ENCODE measurements at places on chromosomes 12 and 14. TPM values are rescaled to one million over a fixed set of nuclear protein-coding genes. Genes with fewer than 3 reads are reported as not detected.

GRCh38 chr14:94570440-94570839 is 9.2 kb downstream of the SERPINA4 start:
- no peak for DNase-seq

GRCh38 chr12:75818863-75819262 is 212.7 kb downstream of the PHLDA1 start:
- no peak for DNase-seq

DNA sequence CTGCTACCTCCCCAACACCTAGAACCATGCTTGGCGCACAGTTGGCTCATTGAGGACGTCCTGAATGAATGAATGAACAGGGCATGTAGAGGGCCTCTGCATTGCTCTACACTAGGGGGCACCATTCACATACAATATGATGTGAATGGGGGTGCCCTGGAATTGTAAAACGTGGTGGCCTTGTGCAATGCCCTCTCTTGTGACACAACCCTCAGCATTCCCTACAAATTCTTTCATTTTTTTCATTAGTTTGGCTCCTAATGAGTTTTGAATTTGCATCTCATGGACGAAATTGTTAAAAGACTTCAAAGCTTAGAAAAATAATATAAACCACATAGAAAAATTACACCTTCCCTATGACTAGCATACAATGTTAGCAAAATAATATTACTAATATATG is 2.3 kb upstream of the DIO2 start:
- peak; percentile 14 for DNase-seq

The NTF3 gene
- total RNA-seq, result 0.40 TPM

DNA sequence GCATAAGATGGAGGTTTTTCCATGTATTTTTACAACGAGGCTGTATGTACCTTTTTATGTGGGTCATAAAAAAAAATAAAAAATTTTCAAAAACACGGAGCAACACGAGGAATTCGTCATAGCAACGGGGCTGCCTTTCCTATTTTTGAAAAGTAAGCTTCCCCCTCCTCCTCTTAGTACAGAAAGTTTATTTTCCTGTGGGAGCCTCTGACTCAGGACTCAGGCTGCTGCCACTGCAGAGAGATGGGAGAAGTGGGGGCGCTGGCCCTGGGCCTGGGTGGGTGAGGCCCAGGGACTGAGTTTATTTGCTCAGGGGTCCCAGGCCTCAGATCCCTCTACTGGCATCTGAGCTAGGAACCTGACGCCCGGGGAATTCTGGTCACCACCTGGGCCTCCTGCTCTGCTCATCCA is 10.2 kb upstream of the CMKLR1 start:
- DNase-seq, result no peak

- DNase-seq, result no peak
These were observed 1442.0 kb downstream of the AACS start for GRCh38 chr12:126507231-126507630.

- DNase-seq, result no peak
These were observed 18.8 kb downstream of the OS9 start for GRCh38 chr12:57712701-57713100.

GRCh38 chr14:59695198-59695597 is 118.6 kb upstream of the CCDC175 start:
- DNase-seq, result no peak

- DNase-seq, result no peak
These were observed 32.8 kb downstream of the GRIN2B start for GRCh38 chr12:13948621-13949020.
